ENCODE measurements at places on chromosomes 7 and 10. TPM values are rescaled to one million over a fixed set of nuclear protein-coding genes. Genes with fewer than 3 reads are reported as not detected.

The CFAP46 gene
- total RNA-seq = 10.9 TPM

- DNase-seq = no peak
Observed at GRCh38 chr7:81014266-81014665, 95.4 kb upstream of the SEMA3C start.

DNA sequence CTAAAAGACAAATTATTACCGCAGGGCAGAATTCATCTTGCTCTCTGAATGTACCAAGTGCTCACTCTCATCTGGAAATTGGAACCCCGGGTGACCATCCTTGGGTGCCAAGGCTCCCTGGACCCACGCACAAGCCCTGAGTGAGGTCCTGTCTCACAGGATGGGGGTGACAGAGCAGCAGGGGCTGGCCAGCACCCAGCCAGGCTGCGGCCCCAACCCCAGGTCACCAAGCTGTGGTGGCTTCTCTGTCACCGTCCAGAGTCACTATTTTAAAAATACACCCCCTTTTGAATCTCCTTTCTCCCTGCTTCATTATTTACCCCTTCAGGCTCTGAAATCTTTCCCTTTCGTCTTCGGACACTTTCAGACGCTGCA is 148.6 kb downstream of the PRKAG2 start:
- no peak for DNase-seq

The ZEB1 gene
- 1.1 TPM for total RNA-seq

Data from type B pancreatic cell (in vitro differentiated cells).